ENCODE measurements at places on chromosomes 7 and 10.

DNA sequence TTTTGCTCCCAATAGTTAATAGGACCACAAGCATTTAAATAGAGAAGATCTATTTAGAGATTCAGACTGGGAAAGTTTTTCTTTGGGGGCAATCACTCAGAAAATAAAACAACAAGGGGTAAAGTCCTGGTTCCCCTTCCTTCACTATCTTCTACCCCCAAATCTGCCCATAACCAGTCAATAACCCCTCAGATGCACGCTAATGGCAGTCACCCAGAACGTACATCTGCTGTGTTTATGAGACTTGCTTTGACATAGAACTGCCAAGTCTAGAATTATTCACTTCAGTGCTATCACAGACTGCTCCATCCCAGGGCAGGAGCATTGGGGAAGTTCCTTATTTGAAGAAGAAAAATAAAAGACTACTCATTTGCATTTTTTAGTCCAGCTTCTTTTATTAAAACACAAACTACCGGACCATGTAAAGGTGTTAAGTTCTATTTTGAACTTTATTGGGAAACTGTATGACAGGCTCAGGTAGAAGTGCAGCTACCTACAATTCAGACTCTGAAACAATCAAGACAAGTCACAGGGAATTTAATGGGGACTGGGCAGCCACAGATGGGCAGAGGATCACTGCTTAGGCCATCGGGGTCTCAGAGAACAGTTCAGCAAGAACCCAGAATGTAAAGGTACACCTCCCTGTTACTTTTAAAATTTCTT lies 38.4 kb downstream of the ANK3 start:
- peak; percentile 72 for DNase-seq

DNA sequence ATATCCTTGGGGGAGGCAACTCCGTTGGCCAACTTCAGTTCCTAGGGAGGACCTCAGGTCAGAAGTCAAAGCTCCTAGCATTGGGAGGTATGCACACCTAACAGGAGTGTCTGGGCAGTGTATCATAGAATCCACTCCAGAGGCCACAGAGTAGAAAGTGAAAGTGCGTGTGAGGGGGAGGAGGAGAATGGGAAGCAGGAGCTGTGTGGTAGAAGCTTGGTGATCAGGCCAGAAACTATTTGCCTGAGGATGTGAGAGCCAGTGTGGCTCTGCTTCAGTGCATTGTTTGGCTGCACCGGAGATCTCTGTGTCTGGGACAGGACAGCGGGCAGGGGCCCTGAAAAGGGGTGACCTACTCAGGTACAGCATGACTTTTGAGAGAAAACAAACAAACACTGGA lies 557.4 kb upstream of the VSTM2A start:
- DNase-seq, result no peak

- DNase-seq, result no peak
Observed at GRCh38 chr7:94972296-94972695, 64.9 kb downstream of the PPP1R9A start.

DNA sequence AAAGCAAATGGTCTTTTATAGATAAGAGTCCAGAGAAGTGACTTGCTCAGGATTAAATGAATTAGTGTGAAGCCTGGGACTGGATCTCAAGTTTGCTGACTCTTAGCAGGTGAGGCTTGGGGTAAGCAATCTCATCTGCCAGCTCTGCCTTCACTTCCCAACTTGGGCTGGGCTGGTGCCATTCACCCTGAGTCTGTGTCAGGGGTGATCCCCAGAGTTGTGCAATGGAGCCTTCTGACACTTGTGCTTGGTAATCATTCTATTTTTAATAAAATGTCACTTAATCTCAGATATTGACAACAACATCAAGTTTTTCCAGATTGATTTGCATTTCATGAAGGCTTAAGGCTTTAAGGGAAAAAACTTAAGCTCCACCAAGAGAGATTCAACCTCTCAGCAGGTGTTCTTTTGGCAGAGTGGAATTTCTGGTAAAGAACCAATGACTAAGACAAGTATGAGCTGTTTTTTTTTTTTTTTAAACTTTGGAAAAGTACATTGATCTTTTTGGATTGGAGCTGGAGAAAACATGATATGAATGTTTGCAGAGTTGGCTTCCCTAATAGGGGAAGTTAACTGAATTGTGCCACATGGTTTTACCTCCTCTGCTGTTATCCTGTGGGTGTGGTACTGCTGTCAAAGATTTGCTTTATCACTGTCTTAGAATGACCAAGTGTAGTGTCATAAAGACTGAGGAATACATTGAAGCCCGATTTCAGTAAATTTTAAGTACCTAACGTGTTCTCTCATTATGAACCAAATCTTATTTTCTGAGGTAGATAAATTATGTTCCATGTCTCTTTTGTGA lies 48.6 kb upstream of the GPR37 start:
- DNase-seq, result no peak

DNA sequence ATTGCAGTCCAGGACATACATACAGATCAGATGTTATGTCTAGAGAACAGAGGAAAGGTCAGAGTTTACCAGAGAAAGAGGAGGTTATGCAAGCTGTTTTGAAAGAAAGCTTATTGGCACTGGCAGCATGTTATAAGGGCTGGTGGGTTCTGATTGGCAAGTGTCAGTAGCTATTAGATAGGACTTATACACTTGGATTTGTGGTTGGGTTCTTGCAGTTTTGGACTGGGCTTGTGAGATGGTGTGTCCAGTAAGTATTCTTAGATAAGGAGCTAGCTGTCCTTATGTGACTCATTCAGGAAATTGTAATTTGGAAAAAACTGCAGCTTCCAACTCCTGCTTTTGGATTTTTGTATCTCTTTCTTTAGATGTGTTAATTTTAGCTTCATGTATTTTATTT lies 130.7 kb upstream of the NAMPT start:
- no peak for DNase-seq

DNA sequence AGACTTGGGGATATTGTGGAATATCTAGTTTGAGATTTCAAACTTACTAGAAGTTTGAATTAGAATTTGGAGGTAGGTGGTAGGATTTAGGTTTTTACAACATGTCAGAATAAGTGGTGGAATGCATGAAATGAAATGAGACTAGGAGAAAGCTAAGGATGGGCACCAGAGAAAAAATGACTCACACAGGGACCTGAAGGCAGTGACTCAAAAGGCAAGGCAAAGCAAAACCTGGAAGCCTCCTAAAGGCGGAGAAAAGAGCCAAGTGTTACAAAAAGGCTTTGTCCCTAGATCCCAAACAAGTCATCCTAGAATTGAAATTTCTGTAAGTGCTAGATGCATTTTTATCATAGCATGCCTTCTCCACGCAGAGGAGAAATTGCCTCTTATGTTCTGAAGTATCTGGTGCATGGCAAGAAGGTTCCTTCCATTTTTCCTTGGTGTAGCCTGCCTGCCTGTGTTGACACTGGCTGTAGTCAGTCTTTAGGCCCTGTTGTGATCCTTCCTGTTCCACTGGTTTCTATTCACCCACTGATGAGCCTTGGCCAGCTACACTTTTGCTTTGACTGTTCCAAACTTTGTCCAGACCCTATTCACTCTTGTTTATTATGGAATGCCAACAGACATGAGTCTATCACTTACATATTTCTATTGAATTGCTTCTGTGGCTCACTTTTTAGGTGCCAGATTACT lies 109.3 kb downstream of the ETV1 start:
- DNase-seq, result no peak

DNA sequence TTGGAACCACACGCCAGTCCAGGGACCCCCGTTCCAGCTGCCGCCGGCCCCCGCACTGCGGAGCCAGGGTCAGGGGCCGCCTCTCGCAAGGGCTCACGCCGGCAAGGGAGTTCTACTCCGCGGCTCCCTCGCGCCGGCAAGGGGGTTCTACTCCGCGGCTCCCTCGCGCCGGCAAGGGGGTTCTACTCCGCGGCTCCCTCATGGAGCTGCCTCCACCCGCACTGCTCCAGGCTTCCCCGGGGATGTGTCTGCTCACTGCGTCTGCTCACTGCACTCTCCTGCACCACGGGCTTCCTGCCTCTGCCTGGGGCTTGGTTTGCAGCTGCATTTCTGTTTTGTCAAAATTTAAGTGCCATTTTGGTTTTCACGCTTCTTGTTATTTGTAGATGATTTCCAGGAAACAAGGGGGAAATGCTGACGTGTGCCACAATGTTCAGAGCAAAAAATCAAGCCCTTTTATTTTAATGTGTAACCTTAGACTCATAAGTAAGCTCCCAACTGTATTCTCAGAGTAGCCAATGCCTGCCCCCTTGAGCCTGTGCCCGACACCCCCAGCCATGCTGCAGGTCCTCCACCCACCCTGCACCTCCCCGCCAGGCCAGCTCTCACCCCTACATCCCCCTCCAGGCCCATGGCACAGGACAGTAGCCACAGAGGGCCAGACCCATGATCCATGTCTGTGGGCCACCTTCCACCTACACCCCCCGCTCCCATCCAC lies 246.2 kb downstream of the MAD1L1 start:
- no peak for DNase-seq

DNA sequence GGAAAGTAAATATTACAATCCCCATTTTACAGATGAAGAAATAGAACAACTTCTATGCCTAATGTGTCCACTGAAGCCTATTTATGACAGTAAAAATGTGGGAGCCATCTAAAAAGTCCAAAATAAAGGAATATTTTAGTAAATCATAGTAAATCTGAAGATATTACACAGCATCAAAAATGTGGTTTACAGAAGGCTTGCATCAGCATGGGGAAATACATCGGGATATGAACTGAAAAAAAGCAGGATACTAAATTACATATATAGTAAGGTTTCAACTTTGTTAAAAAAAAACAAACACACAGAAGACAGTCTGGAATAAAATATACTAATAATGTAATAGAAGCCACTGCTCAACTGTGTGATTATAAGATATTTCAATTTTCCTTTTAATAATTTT lies 20.8 kb downstream of the CPA1 start:
- no peak for DNase-seq

- DNase-seq, result no peak
Observed at GRCh38 chr7:75809396-75809795, 4.2 kb downstream of the CCL24 start.

GRCh38 chr7:43201912-43202311 lies 89.5 kb downstream of the HECW1 start:
- DNase-seq, result no peak

Measured in globus pallidus (tissue), 1 donor.